T follicular helper cell (primary cell): ENCODE measurements at places on chromosomes 12 and 14.

DNA sequence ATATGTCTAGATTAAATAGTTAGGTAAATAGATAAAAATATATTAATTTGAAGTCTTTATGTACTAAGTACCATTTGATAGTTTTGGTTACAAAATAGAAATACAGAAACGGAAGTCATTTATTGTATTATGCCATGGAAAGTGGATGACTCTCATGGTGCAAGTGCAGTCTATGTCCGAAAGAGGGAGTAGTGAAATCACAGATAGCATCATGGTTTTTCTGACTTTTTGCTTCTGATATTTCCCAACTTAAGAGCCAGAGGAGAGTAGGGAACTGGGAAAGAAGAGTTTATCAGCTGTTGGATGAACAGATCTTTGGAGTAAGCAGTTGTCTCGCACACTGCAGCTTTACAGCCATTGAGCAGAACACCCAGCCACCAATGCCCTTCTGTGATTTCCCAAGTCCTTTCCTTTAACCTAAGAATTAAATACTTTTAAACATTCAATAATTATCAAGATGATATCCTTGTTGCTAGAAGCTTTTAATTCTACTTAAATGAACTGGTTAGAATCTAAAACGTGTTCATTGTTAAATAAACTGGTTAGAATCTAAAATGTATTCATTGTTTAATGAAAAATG lies 18.4 kb upstream of the SRGAP1 start:
- no peak for DNase-seq

- no peak for DNase-seq
Observed at GRCh38 chr14:75339059-75339458, 60.4 kb downstream of the FOS start.

DNA sequence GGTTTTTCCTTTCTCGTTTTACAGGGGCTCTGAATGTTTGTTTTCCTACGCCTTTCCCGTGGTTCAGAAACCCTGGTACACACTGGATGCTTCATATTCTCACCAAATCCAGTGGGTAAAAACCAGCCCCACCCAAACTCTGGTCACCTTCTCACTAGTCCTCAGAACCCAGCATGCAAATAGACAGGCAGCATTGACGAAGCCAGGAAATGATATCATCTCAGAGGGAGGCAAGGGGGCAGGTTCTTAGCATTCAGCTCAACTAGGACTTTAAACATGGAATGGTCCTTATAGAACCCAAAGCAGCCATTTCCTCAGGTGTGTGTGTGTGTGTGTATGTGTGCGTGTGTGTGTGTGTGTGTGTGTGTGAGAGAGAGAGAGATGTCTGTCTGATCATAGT lies 142.0 kb downstream of the KCNK10 start:
- DNase-seq: no peak

DNA sequence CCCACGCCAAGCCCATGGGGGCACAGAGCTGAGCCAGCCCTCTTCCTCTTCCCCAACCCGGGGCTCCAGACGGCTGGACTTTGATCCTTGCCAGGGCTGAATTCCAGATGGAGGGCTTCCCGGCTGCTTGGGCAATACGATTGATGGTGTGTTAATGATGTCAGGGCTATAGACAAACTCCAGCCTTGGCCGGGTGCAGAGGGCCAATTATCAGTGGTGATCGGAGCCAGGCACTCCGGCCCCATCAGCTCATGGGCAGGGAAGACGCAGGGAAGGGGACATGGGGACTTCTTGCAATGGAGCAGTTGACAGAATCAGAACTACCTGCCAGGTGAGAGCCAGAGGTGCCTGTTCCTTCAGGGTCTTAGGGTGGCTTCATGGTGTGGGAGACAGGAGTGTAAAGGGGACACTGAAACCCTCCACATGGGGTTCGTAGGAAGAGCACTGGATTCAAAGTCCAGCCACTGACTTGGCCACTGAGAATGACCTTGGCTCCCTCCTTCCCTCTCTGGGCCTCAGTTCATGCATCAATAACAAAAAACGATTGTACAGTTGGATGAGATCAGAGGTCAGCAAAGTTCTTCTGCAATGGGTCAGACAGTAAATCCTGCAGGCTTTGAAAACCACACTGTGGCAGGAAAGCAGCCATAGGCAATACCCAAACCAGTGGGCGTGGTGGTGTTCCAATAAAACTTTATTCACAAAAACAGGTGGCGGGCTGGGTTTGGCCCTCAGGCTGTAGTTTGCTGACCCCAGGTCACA lies 333.7 kb downstream of the MED13L start:
- DNase-seq: no peak

GRCh38 chr12:22687361-22688076 lies 62.5 kb downstream of the ETNK1 start:
- DNase-seq: no peak

GRCh38 chr14:22549981-22550673 lies 38.9 kb downstream of the DAD1 start:
- peak; percentile 57 for DNase-seq

DNA sequence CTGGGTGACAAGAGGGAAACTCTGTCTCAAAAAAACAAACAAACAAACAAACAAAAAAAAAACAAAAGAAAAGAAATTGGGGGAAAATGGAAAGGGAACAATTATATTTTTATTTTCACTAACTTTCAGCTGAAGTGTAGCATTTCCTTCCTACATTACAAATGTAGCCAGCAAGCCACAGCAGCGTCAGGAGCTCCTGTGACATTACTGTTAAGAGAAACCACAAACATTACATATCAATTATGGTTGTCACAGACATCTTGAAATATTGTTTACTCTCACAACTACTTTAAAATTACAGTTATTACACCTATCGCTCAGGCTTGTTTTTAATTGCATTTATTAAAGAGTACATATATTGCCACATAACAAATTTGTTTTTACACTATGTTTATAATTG lies 49.8 kb upstream of the SLC24A4 start:
- no peak for DNase-seq

DNA sequence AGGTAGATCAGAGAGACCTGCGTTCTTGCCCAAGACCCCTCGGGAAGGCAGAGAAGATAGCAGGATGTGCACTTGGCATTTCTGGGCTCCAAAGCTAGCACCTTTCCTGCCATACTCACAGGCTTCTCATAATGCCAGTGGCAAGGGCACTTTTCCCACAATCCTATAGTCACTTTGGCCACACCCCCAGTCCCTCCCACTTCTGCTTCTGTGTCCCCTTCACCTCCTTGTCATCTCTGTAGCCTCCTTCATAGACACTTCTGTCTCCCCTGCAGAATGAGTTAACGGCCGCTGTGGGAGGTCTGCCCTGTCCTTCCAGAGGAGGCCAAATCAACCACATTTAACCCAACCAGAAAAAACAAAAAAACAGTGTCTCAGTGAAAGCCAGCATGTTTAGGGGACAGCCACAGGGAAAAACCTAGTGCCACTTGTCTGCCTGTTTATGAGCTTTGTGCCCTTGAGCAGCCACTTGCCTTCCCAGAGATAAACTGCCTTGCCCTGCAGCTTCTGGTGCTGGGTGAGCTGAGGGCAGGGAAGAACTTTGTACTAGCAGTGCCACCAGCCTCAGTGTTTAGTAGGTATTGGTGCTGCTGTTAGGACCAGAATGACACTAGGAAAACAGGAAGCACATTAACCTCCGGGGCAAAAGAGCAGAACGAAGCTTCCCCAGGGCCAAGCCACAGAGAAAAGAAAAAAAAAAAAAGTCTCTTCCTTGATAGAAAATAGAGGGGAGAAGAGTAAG lies 193.0 kb upstream of the PWP1 start:
- DNase-seq: no peak
